CD4-positive, alpha-beta T cell treated with Interleukin-17A for 1 hour (primary cell): ENCODE measurements at places on chromosomes 1 and 21.

DNA sequence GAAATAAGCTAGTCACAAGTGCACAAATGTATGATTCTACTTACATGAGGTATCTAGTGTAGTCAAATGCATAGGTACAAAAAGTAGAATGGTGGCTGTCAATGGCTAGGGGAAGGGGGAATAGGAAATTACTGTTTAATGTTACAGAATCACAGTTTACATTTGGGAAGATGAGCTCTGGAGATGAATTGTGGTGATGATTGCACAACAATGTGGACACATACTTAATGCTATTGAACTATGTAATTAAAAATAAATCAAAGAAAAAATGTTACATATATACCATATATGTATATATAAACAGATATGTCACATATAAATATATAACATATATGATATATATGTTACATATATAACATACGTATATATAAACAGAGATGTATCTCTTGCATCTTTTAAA is 39.4 kb downstream of the VAV3 start:
- DNase-seq = no peak

DNA sequence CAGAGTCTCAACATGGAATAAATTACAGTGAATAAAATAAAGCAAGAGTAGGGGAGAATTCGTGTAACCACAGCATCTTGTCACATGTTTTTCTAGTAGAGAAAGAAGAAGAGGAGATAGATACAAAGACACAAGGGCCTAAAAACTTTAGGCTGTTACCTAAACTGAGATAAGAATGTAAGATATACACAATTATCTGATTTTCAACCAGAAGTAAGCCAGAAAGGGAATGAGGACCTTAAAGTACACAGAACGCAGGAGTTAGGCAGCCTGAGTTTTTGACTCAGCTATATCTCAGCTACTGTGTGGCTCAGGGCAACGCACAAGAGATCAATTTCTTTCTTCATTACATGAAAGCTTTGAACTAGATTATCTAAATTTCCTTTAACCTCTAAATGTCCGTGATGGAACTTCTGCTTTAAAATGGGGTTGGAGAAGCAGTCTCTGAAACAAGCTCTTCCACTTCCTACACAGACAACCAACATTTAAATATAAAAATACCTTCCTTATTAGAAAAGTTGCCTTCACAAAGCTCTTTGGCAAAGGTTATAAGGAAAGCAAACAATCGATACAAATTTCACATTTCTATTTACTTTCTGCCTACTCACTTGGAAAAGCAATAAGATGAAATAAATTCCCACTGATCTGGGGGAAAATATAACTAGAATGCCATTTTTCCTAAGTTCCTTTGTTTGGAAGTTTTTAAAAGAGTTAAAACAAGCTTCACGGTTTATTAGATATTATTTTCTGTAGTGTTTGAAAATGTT is 5.2 kb upstream of the RGS13 start:
- DNase-seq = no peak

GRCh38 chr1:101379950-101380349 is 143.1 kb downstream of the S1PR1 start:
- no peak for DNase-seq

DNA sequence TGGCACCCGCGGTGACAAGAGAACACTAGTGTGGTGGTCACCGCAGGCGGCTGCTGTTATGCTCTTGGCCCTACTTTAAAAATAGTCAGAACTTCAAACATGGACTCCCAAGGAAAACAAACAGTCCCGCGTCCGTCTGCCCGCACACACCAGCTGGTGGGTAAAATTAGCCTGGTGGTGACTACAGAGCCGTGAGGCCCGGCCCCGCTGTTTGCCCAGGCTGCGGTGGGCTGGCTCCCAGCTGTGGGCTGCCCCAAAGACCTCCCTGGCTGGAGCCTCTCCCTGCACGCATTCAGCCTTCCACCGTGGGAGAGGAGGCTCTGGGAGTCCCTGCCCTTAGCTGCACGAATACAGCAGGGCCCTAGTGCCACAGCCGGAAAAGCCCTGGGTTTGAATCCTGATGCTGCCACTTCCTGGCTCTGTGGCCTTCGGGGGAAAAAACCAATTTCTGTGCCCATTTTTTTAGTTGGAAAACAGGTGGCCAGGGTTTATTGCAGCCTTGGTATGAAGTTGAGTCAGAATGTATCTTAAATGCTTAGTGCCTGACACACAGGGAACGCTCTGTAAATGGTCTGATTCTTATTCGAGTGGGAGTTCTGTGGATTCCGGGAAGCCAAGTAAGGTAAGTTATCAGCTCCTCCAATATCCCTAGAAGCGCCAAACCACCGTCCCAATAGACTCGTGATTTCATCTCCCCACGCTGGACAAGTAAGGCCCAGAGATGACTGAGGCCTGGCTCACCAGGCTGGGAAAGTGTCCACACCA is 58.2 kb downstream of the ALPL start:
- DNase-seq = no peak

GRCh38 chr1:219465212-219466093 is 147.5 kb downstream of the ZC3H11B start:
- DNase-seq = no peak

DNA sequence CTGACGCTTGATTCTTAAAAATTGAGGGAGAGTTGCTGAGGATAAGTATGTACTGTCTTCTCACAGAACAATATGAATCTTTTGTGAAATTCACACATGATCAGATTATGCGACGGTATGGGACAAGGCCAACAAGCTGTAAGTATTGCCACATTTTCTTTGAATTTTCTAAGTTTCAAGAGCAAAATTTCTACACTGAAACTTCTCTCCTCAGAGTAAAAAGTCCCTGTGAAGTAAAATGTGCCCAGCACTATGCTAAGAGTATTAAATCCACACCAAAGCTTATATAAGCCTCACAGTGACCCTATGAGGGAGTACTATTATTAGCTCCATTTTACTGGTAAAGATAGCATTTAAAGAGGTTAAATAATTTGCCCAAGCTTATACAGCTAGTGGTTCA is 12.2 kb downstream of the AKIRIN1 start:
- no peak for DNase-seq

DNA sequence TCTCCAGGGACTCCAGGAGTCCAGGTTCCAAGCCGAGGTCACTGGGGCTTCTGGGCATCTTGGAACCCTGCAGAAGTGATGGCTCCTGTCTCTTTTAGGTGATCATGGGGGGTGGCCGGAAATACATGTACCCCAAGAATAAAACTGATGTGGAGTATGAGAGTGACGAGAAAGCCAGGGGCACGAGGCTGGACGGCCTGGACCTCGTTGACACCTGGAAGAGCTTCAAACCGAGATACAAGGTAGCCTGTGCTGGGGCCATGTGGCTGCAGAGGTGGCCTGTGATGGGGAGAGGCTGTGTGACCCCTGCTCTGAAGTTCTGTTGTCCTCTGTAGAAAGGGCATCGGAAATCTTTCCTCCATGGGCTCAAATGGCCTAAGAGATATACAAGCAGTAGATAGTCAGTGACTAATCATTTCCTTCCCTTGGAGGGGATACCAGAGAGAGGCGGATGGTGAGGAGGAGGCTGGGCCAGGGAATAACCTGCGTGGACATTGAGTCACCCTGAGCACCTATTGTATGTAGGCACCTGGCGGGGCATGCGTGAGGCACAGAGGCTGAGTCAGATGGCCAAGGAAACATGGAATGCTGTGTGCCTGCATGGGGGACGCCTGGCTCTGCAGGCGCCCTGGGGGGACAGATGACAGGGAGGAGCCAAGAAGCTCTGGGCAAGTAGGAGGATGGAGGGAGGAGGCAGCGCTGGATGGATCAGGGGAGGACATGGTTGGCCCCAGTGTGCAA is 59.0 kb downstream of the ALPL start:
- DNase-seq = no peak

GRCh38 chr1:161046605-161047228 is 940 bp upstream of the USF1 start:
- DNase-seq = peak; percentile 56

DNA sequence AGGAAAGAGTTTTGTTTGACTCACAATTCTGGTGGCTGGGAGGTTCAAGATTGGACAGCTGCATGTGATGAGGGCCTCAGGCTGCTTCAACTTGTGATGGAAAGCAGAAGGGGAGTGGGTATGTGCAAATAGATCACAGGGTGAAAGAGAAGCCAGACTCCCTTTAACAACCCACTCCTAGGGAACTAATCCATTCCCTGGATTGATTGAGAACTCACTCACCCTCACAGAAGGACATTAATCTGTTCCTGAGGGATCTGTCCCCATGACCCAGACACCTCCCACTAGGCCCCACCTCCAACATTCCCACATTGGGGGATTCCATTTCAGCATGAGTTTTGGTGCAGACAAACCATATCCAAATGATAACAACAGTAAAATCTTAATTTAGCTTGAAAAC is 25.6 kb downstream of the UBE2T start:
- DNase-seq = no peak

DNA sequence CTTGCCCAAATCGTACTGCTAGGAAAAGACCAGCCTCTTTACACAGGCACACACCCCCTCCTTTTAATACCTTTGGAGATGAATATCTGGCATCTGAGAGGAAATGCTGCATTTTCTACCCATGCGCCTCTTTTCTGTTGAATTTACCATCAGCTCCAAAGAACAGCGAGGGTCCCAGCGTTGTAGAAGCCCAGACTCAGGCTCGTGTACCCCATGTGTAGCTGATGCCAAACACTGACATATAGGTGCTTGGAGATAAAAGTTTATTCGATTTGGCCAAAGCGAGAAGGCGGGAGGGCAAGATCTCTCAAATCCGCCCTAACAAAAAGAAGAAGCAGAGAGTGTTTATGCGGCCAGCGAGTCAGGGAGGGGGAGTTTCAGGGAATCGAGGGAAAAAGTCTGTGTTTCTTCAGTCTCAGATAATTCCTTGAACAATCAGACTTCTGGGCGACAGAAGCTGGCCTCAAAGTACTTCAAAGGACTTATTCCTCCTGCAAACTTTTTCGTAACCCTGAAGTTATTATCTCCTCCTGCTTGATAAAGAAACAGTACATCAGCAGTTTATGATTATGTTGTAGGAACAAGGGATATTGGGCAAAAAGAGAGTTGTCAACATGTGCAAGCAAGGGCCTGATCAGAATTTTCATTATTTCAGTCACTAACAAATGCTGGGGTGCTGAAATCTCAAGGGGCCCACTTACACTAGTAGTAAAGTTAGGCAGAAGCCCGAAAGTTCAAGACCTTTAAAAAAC is 642 bp upstream of the CREG1 start:
- DNase-seq = no peak

DNA sequence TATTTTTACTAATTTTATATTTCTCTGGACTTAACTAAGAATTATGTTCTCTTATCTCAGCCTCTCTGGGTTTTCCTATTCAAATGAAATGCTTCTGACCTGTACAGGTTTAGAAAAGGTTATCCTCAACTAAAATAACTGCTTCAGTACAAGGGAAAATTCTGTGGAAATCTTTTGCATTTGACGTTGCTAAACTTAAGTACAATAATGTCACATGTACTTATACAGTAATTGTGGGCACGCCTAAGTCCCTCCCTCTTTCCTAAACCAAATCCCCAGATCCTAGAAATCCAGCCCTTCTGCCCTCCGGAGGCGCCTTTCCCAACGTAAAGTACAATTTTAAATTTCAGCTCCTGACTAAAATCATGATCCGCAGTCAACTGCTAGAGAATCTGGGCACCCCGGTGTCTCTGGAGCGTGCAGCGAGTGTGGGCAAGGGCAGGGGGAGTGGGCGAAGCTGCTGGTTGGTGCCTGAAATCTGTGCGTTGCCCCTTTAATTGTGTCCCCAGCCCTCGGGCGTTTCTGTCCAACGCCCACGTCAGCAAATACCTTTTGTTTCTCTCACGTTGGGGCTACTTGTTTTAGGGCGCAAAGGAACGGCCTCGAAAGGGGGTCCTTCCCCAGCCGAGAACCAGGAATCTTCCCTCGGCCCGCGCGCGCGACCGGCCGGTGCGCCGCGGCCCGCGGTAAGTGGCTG is at the start of gene ZBTB8A:
Gene ZBTB8A, plus strand, starts transcription at position 541 of the 697 bp plus-strand sequence. CDS start 53,505 bp downstream, outside the sequence.
- no peak for DNase-seq

DNA sequence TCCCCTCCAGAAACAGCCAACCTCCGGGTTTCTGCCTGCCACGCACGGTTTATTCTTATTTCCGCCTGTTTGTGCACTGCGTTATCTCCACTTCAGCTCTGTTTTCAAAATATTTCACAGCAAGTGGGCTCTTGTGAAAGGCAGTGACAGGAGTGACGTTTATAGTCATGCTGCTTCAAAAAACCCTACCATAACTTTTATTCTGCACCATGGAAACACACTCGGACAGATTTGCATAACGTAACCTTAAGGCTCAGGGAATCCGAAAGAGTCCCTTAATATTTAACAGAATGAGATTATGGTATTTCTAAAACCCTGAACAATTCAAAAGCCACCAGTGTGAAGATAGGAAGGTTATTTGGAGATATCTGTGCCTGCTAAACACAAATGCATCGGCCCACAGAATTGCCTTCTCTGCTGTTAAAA is 782 bp upstream of the SDE2 start:
- DNase-seq = peak; percentile 84

DNA sequence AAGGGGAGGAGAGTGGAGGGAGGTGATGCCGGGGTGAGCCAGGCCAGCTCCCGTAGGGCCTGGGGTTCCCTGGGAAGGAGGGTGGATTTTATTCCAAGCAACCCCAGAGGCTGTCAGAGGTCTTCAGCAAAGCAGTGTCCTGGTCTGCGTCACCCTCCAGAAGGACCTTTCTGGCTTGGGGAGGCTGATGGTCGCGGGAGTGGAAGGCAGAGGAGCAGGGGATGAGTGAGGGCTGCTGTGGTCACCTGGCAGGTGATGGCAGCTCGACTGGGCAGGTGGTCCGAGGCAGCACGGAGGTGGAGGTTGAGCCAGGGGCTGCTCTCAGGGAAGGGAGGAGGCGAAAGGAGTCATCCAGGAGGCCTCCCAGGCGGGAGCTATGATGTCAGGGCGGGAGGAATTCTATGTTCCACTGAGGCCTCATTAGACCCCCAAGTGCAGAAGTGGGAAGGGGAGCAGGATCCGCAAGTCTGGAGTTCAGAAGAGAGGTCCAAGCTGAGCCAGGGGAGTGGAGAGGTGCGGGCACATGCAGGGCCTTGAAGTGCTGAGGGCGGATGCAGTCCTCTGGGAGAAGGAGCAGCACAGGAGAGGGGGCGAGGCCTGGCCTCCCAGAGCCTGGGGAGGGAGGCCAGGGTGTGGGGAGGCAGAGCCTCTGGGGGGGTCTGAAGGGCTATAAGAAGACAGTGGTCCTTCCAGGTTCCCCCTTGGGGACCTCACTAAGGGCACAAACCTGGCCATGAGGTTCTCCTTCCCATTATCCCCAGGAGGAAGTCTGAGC is 33.3 kb downstream of the BMP8A start:
- DNase-seq = no peak

DNA sequence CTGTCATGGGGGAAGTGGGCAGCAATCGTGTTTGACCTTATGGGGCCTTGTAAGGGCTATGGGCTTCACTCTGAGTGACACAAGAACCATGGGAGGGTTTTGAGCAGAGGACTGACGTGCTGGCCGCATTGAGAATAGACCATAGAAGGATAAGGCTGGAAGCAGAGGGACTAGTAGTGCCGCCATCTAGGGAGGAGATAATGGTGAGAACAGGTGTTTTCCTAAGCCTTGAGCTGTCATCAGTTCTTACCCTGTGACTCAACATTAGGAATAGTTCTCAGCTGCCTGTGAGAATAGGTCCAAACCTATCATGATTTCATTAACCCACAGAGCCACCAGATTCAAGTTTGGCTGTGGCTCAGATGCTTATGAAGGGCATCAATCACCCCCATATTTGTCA is 228.5 kb downstream of the CACNA1E start:
- no peak for DNase-seq
